Right renal pelvis (tissue), 4 donors: ENCODE measurements at places on chromosomes 3 and 15.

DNA sequence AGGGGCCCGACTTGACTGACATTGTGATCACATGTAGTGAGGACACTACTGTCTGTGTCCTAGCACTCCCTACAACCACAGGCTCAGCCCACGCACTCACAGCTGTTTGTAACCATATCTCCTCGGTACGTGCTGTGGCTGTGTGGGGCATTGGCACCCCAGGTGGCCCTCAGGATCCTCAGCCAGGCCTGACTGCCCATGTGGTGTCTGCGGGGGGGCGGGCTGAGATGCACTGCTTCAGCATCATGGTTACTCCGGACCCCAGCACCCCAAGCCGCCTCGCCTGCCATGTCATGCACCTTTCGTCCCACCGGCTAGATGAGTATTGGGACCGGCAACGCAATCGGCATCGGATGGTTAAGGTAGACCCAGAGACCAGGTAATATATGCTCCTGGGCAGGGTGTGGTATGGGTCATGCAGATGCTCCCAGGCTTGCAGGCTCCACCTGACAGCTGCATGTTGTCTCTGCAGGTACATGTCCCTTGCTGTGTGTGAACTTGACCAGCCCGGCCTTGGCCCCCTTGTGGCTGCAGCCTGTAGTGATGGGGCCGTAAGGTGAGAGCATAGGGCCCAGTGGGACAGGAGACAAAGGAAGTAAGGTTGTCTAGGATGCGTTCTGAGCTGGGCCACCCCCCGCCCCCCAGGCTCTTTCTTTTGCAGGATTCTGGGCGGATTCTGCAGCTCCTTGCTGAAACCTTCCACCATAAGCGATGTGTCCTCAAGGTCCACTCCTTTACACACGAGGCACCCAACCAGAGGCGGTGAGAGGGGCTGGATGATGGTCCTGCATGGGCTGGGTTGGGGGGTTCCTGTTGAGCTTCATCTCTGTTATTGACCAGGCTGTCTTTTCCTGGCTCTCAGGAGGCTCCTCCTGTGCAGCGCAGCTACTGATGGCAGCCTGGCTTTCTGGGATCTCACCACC lies 4.4 kb downstream of the DALRD3 start:
- no peak for DNase-seq

DNA sequence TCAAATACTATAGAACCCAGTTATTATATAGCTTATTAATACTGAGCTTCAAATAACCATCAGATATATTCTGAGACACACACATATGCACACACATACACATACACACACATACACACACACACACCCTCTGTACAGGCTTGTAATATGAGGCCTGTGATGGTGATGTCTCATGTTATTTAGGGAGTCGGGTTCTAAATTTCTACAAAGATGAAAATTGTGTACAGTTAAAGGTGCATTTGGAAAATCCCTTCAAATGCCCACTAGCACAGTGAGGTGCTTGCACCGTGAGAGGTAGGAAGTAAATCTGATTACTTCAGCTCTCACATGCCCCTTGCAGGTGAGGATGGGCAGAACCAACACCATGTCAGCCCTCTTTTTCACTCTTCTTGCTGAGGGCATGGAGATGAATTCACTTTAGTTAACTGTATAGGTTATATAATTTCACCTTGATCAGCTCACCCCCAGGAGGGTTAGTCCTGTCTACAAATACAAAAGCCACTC lies 294.5 kb upstream of the PROK2 start:
- DNase-seq = no peak

DNA sequence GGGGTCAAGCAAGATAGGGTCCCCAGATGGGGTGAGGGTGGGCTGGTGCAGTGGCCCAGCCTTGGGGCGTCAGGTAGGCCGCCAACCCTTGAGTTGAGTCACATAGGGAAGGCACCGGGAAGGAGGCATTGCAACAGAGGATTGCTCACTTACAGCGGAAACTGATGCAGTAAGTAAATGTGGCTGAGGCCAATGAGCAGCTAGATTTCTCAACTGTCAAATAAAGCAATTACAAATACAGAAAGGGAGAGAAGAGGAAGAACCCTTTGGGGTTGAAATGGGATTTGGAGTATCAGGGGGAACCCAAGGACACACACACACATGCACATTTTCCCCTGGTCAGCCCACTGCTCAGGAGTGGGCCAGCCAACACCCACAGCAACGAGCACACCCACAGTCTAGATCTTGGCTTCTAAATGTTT lies 44.0 kb downstream of the CHSY1 start:
- no peak for DNase-seq

DNA sequence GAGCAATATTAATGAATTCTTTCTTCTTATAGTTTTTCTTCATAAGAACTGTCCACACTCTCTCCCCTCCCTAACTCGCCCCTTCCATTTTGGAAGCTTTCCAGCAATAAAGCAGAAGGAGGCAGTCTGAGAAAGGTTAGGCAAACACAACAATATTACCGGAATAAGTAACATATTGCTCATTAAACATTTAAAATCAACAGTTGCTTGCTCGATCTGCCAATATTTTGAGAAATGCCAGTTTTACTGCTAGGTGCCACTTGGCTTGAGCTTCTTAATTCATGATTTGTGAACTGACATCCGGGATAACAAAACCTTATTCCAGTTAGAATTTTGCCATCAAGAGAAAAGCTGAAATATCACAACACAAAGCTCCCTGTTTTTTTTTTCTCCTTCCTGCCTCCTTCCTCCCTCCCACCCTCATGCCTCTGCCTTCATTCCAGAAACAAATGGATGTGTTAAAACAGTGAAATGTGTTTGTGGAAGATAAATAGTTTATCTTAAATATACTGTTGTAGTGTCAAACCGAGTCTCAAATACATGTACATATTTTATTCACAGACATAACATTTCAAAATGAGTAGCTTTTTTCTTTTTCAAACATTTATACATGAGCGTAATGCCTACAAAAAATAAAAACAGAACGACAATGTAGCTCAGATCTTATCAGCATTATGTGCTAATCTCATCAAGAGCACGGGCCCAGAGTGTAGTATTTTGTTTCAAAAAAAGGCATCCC lies 253.7 kb downstream of the GAP43 start:
- DNase-seq = no peak

- DNase-seq = no peak
Observed at GRCh38 chr3:103195216-103195615, 760.4 kb downstream of the ZPLD1 start.

DNA sequence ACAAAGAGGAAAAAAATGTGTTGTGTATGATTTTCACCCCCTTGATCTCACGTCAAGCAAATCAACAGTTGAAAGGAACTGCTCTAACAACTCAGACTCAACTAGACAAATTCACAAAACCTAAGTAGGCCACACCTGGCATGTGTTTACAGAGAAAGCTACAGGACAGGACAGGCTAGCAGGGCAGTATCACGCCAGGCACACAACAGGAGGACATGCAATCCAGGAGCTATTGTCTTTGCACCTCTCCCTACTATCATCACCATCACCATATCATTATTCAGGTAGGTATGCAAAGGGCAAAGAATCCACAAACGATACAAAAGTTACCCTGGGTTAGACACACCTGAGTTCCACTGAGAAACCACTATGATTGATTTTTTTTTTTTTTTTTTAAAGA lies 86.4 kb downstream of the TBL1XR1 start:
- no peak for DNase-seq

DNA sequence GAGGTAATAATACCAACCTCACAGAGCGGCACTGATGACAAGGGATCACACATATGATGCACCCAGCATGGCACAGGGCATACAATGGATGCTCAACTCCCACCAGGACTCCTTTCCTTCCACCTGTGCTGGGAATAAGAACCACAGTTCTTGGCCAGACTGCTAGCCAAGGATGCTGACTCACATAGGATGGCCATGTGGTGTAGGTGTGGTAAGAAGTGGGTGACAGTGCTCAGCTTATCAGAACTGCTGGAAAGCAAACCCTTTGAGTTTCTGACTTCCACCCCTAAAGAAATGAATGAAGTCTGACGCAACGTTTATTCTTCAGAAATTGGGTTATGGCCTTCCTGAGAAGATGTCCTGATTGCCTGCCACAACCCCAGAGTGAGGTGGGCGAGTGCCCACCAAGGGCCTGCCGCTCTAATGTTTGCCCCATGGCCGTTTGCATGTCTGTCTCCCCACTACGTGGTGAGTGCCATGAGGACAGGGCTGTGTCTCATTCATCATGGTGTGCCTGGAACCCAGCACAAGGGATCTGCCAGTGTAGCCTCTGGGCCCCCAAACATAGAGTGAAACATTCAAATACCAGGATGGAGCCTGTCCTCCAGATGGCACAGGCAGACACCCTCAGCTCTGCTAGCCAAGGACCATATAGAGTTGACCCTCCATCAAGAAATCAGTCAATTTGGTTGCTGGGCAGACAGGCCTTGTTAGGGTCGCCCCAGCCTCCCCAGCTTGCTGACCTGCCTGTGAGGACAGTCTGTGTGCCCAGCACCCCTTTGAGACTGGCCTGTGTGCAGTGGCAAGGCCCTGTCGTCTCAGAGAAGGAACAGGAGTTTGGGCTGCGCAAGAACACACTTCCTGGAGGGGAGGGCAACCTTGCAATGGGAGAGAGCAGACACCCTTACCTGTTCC lies 57.6 kb upstream of the SLCO2A1 start:
- DNase-seq = no peak

DNA sequence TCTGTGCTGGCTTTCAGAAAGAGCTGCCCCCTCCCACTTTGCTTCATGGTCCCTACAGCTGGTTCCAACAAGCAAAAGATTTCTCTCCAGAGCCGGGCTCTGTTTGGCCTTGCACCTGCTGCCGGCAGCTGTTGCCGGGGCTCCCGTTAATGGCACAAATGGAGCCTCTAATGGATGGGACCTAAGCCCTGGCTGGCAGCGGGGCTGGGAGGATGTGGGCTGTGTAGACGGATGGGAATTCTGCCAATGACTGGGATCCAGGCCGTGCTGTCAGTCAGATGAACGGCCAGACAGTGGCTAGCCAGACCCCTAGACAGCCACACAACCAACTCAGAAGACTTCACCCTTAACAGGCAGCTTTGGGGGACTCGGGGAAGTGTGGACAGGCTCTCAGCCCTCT lies 88.0 kb downstream of the RPLP1 start:
- DNase-seq = no peak
